Endodermal cell (in vitro differentiated cells): ENCODE measurements at places on chromosomes 11 and 22. TPM values are rescaled to one million over a fixed set of nuclear protein-coding genes. Genes with fewer than 3 reads are reported as not detected.
A peak's percentile ranks its signal among the peaks of the same experiment; 100 is the strongest.

The UBQLN3 gene
- 0.21 to 0.24 TPM in 2 of 3 replicates, not detected in the other for total RNA-seq

The CEP126 gene
- 3.2 to 3.7 TPM (median 3.3 TPM) in 3 replicates for total RNA-seq

The MUC2 gene
- not detected in 3 replicates for total RNA-seq

GRCh38 chr11:125931116-125931515, 14.7 kb upstream of the VSIG10L2 start:
- H3K4me3 ChIP-seq, result no peak overlapping the region
- DNase-seq, result no peak
- no peaks in the 10 kb centered on the region for H3K36me3 ChIP-seq
- H3K27ac ChIP-seq, result no peak overlapping the region
- H3K4me1 ChIP-seq, result no peaks in the 10 kb centered on the region
- H3K27me3 ChIP-seq, result peaks cover 18% of the 10 kb centered on the region

GRCh38 chr11:78710417-78710816, 135.8 kb upstream of the NARS2 start:
- H3K27me3 ChIP-seq, result no peaks in the 10 kb centered on the region
- no peaks in the 10 kb centered on the region for H3K4me1 ChIP-seq
- H3K4me3 ChIP-seq, result no peak overlapping the region
- no peak overlapping the region for H3K27ac ChIP-seq
- H3K36me3 ChIP-seq, result no peaks in the 10 kb centered on the region
- no peak for DNase-seq

- peak; percentile 48 for DNase-seq
- H3K4me3 ChIP-seq, result no peak overlapping the region
- no peaks in the 10 kb centered on the region for H3K27me3 ChIP-seq
These were observed 21.1 kb upstream of the TMPRSS13 start for GRCh38 chr11:117950301-117950700.

DNA sequence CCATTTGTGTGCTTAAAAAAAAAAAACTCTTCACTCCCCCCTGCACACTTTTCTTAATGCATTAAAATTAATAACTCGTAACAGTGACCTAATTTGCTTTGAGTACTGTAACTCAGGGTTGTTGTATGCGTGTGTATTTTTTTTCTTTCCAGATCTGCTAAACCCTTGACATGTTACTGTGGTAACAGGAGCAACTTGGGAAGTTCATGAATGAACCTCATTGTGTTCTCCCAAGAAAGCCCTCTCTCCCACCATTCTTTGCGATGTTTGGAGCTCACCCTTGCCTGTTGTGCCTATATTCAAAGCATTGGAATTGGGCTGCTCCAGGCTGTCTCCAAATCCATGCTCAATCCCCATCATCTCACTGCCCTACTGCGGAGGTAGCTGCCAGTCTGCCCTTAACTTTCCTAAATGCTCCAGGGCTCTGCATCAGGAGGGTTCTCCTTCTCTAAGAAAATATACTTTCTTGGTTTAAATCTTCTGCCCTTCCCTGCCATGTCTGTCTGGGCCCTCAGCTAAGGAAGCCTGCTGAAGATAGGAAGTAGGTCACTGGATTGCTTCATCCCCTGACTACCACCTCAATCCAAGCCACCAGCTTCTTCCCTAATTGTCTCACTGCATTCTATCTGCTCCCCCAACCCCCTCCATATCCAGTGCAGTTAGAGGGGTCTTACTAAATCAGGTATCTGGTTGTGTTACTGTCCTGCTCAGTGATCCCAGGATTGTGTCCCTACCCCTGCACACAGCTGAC, 70.3 kb downstream of the KIRREL3 start:
- H3K27me3 ChIP-seq, result no peaks in the 10 kb centered on the region
- no peaks in the 10 kb centered on the region for H3K4me1 ChIP-seq
- H3K4me3 ChIP-seq, result no peak overlapping the region

- no peak overlapping the region for H3K4me3 ChIP-seq
- no peaks in the 10 kb centered on the region for H3K27me3 ChIP-seq
- no peak for DNase-seq
- no peaks in the 10 kb centered on the region for H3K36me3 ChIP-seq
- no peak overlapping the region for H3K27ac ChIP-seq
- H3K4me1 ChIP-seq, result no peaks in the 10 kb centered on the region
These were observed 60.3 kb downstream of the SIK3 start for GRCh38 chr11:117037975-117038350.

DNA sequence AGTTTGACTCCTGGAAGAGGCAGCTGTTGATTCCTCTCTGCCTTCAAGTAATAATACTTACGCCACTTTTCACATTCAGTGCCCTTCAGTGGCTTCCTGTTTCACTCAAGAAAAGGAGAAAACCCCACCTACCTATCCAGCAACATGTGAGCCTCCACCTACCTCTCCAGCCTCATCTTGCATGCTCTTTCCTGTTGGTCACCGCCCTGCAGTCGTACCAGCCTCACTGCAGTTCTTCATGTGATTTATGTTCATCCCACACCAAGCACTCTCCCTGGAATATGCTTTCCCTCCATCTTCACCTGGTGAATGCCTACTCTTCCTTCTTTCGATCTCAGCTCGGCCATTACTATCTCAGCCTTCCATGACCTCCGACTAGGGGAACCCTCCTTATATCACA, 21.8 kb upstream of the YWHAH start:
- no peaks in the 10 kb centered on the region for H3K27me3 ChIP-seq
- H3K27ac ChIP-seq, result no peak overlapping the region
- DNase-seq, result no peak
- H3K4me1 ChIP-seq, result no peaks in the 10 kb centered on the region
- no peaks in the 10 kb centered on the region for H3K36me3 ChIP-seq
- no peak overlapping the region for H3K4me3 ChIP-seq
